ENCODE measurements at places on chromosomes 11 and 22.
A peak's percentile ranks its signal among the peaks of the same experiment; 100 is the strongest.

- DNase-seq: no peak
Measured at GRCh38 chr11:69863544-69864200, 44.5 kb upstream of the FGF3 start.

- no peak for DNase-seq
Measured at GRCh38 chr22:41526830-41527799, 17.2 kb downstream of the POLR3H start.

DNA sequence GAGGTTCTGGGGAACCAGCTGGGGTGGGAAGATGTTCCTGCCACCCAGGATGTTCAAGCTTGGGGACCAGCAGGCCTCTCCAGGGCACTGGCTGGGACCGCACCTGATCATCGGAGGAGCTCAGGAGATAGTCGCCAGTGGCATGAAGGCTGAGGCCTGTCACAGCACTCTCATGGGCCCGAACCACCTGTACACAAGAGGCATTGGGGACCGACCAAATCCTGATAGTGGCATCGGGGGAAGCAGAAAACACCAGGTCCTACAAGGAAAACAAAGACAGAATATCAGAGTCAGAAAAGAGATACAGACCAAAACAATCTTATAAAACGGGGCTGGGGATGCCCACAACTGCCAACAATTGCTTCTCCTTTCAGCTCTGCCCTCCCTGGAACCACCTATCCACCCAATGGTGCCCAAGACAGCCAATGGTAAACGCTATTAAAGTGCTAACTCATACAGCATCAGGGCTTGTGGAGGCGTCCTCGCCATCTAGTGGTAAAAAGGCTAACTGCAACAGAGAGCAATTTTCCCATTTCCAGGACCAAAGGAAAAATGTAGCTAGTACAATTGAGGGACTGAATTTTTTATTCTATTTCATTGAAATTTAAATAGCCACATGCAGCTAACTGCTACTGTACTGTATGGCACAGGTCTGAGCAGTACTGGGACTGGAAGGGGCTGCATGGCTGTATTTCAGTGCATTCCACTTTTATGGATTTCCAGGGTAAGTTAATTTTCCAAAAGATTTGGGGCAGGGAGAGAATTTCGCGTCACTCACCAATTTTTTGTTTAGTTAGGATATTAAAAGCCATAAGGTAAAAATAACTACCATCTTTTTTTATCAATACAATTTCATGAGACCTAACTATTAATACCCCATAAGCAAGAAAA is 7.1 kb downstream of the PRPF19 start:
- peak; percentile 62 for DNase-seq

GRCh38 chr11:1506981-1507380 is 20.4 kb upstream of the MOB2 start:
- no peak for DNase-seq

- no peak for DNase-seq
Measured at GRCh38 chr22:44702479-44703198, 635 bp downstream of the PRR5 start.

- no peak for DNase-seq
Measured at GRCh38 chr11:109350091-109350490, 71.9 kb upstream of the C11orf87 start.

- DNase-seq: no peak
Measured at GRCh38 chr11:70358753-70359152, 39.6 kb upstream of the CTTN start.

- DNase-seq: peak; percentile 45
Measured at GRCh38 chr11:61814247-61814957, 2.4 kb downstream of the FADS1 start.

GRCh38 chr11:12765428-12765827 is 91.2 kb downstream of the TEAD1 start:
- DNase-seq: no peak

GRCh38 chr22:37012262-37012904 is 6.9 kb downstream of the TST start:
- no peak for DNase-seq

DNA sequence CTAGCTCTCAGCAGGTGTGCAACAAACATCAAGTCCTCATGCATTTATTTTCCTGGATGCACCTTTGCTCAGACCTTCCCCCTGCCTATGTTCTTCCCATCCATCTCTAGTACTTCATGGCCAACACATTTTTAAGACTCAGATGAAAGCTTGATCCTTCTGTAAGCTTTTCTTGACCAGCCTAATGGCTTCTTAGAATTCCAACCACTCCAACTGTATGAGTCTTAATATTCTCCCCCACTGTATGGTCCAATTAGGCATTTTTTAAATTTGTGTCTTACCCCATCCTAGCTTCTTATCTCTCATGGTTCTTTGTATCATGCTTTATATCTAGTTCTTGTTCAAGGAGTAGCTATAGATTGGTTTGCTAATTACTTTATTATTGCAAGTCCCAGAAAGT is 44.8 kb downstream of the TENM4 start:
- no peak for DNase-seq

DNA sequence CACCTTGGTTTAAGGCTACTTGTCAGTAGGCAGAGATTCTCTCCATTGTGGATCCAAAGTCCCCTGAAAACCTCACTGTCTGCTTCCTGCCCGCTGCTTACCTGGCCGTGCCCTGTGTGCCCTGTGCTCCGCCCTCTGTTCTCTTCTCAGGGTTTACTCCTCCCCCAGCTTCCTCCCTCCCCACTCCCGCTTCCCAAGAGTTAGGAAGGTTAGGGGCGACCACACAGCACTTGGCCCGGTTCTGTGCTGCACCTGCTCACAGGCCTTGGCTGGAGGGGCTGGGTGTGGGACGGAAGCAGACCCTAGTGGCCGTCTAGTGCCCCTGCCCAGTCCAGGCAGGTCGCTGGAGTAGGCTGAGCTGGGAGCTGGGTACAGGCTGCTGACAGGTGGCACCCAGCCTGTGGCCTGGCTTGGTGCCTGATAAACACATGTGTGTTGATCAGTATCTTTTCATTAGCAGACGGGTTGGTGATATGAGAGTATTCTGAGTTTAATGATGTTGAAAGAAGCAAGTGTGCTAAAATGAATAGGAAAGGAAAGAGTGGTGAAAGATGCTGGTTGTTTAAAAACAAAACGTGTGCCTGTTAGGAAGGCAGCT is 40.5 kb downstream of the GRAMD4 start:
- no peak for DNase-seq

- peak; percentile 89 for DNase-seq
Measured at GRCh38 chr22:24516301-24516737, 21.2 kb downstream of the UPB1 start.

GRCh38 chr22:41512421-41513194 is 31.7 kb downstream of the POLR3H start:
- DNase-seq: peak; percentile 58

GRCh38 chr11:121808096-121808495 is 307.9 kb downstream of the BLID start:
- DNase-seq: no peak

GRCh38 chr11:65773784-65774411 is 6.9 kb downstream of the AP5B1 start:
- no peak for DNase-seq

DNA sequence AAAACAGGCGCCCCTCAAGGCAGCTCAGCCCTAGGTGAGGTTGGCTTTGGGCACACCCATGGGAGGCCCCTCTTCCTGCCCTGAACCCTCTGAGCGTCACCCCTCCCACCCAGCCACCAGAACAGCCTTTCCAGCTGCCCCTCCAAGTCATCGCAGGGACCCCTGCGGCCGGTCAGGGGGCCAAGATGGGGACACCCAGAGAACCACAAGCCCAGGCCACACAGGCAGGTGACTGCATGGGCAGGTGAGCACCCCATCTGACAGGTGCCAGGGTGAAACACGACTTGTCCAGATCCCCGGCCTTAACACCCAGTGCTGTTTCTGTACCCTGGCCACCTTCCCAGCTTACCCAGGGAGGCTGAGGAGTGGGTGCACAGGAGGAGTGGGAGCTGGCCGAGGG is 24.6 kb upstream of the GRAMD4 start:
- no peak for DNase-seq

- no peak for DNase-seq
Measured at GRCh38 chr11:3990406-3990805, 104.2 kb upstream of the RRM1 start.

DNA sequence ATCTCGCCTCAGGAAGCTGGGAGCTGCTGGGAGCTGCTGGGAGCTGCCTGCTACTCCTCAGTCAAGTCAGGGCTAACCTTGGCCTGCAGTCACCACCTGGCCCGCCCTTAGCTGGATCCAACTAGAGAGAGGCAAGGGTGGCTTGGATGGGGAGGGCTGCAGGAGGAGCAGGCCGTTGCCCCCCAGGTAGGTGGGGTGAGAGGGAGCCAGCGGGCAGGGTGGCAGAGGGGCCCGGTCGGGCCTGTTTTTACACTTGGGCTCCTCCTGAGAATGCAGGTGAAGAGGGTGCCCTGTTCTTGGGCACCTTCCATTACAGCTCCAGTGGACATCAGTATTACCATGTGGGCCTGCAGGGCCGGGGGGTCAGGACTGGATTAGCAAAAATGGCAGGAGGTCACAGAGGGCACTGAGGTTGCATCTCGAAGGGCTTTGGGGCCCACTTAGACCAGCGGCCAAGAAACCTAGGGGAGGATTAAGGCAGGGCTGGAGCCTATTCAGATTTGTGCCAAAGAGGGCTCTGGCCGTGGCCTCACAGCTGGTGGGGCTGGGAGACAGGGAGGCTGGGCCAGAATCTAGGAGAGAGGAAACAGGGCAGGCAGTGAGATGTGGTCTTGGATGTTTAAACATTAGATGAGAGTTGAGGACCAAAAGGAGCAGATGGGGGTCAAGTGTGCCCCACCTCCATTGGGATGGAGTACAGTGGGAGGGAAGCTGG is 60.8 kb upstream of the TTLL12 start:
- no peak for DNase-seq

GRCh38 chr11:5102246-5102645 is 32.9 kb downstream of the OR52E1 start:
- DNase-seq: no peak

DNA sequence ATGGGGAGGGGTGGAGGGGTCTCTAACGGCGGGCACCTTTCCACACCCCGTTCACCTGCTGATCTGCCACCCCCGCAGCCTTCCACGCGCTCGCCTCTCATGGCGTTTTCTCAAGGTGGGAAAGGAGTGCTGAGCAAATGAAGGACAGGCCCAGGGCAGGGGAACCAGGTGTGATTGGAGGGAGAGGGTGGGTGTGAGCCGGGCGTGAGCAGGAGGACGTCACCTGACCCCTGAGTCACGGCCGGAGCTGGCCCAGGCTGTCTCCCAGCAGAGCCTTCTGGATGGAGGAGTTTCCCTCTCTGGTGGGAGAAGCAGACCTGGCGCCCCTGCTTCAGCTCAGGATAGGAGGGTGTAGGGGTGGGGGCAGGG is 14.0 kb upstream of the ARHGAP8 start:
- peak; percentile 61 for DNase-seq

DNA sequence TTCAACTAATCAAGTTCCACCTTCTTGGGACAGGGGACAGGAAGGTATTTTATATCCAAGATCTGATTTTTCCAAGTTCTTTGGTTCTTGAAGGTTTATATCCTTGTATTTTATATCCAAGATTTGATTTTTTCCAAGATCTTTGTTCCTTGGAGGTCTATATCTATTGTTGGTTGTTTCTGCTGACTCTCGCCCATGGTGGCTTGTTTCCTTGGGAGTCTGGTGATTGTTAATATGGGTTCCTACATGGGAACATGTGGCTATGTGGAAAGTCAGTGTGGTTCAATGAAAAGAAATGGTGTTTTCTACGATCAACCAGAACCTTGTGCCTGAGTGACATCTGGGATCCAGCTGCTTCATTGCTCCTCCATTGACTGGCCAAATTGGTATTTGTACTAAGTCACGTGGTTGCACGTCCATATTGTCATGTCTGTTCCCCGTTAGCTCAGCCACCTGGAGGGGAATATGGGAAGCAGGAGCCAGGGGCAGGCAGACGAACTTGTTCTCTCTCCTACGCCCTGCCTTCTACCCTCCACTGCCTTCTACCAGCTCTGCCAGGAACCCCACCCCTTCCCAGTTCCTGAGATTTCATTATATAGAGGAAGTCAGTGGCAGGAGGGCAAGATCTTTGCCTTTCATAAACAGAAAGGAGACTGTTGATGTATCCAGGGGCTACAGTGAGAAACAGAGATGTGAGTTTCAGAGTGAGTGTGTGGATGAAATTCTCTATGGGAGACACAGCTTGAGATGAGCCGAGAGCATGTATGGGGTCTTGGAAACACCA is 11.1 kb upstream of the CSF2RB start:
- no peak for DNase-seq

GRCh38 chr11:112368381-112368780 is 107.7 kb upstream of the PLET1 start:
- DNase-seq: no peak

DNA sequence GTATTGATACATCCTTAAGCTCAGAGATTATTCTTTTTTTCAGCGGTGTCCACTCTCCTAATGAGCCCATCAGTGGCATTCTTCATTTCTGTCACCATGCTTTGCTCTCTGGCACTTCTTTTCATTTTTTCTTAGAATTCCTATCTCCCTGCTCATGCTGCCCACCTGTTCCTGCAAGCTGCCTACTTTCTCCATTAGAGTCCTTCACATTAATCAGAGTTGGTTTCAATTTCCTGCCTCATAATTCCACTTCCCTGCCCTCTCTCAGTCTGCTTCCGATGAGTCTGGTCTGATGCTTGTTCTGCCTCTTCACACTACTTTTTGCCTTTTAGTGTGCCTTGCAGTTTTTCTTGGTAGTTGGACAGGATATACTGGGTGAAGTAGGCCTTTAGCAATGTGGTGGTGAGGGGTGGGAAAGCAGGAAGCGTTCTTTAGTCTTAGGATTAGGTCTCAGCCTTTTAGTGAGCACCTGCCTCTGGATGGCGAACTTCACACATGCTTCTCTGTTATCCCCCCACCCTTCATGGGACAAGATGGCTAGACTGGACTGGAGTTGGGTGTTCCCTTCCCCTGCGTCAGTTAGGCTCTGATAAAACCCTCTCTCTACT is 53.6 kb downstream of the CECR2 start:
- DNase-seq: no peak

DNA sequence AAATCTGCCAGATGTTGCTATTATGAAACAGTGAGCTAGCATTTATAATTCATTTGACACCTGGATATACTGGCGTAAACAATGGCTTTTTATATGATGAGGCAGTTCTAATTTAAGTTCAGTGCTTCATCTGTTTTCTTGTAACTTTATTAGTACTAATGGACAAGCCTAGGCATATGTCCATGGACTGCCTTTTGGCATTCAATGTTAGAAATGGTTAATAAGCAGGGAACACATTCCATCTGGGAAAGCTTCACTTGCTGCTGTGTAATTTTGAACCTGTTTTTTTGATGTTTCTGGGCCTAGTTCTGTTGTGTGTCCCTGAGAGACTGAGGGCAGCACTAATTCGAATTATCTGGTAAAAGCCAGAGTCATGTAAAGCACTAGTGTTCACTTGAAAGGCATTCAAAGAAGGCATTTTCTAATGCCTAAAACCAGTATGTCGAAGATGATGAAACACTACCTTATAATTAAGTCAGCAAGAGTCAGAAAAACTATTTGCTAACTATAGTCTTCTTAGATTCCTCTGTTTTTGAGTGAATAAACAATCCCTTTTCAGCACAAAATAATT is 138.5 kb downstream of the SWAP70 start:
- DNase-seq: peak; percentile 82

- DNase-seq: peak; percentile 93
Measured at GRCh38 chr11:92638678-92639077, 330.8 kb upstream of the MTNR1B start.

- DNase-seq: no peak
Measured at GRCh38 chr22:22060200-22061084, 77.9 kb upstream of the TOP3B start.

GRCh38 chr22:44211256-44211945 is 30.7 kb downstream of the PARVG start:
- DNase-seq: no peak

All from renal cortical epithelial cell (primary cell).